IMR-90 (cell line): ENCODE measurements at places on chromosomes 7 and 10. TPM values are rescaled to one million over a fixed set of nuclear protein-coding genes. Genes with fewer than 3 reads are reported as not detected.

GRCh38 chr7:129055294-129055816 lies 444 bp upstream of the TNPO3 start:
- H3K4me1 ChIP-seq = no peaks in the 10 kb centered on the region; the same call in 1 of the 2 replicates
- H3K36me3 ChIP-seq = no peaks in the 10 kb centered on the region
- peak overlapping the region; percentile 83 for H3K4me3 ChIP-seq
- no peak for DNase-seq

The TAS2R3 gene
- 0.28 and 0.72 TPM in 2 replicates for total RNA-seq

- peak; percentile 5 for DNase-seq
- H3K27ac ChIP-seq = no peak overlapping the region
- H3K4me3 ChIP-seq = no peak overlapping the region
- no peaks in the 10 kb centered on the region; the same call in 1 of the 2 replicates for H3K27me3 ChIP-seq
- no peaks in the 10 kb centered on the region; the same call in 1 of the 2 replicates for H3K4me1 ChIP-seq
- no peaks in the 10 kb centered on the region for H3K36me3 ChIP-seq
Observed at GRCh38 chr7:47988496-47989386, 9.3 kb upstream of the HUS1 start.

- no peak overlapping the region for H3K4me3 ChIP-seq
- no peaks in the 10 kb centered on the region for H3K36me3 ChIP-seq
- H3K27me3 ChIP-seq = no peaks in the 10 kb centered on the region
- DNase-seq = no peak
- no peaks in the 10 kb centered on the region for H3K4me1 ChIP-seq
Observed at GRCh38 chr7:157515342-157516041, 178.7 kb downstream of the DNAJB6 start.

GRCh38 chr10:15595260-15595659 lies 124.5 kb downstream of the ITGA8 start:
- peaks cover 7% of the 10 kb centered on the region for H3K27me3 ChIP-seq
- no peak for DNase-seq
- no peak overlapping the region for H3K27ac ChIP-seq
- no peak overlapping the region for H3K4me3 ChIP-seq

DNA sequence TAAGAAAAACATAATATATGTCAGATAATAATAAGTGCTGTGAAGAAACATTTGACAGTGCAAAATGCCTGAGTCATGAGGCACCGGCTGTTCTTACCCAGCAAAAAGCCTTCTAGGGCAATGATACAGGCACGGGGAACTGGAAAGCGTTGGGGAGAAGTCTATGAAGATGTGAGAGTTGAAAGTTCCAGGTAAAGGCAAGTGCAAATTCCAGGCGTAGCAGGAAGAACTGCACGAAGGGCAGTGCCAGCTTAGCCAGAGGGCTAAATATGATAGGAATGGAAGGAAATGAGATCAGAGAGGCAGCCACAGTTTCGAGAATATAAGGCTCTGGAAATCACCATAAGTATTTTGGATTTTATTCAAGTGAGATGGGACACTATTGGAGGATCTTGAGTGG lies 87.0 kb downstream of the IPMK start:
- H3K4me3 ChIP-seq = no peak overlapping the region
- H3K27ac ChIP-seq = no peak overlapping the region
- no peaks in the 10 kb centered on the region for H3K27me3 ChIP-seq

DNA sequence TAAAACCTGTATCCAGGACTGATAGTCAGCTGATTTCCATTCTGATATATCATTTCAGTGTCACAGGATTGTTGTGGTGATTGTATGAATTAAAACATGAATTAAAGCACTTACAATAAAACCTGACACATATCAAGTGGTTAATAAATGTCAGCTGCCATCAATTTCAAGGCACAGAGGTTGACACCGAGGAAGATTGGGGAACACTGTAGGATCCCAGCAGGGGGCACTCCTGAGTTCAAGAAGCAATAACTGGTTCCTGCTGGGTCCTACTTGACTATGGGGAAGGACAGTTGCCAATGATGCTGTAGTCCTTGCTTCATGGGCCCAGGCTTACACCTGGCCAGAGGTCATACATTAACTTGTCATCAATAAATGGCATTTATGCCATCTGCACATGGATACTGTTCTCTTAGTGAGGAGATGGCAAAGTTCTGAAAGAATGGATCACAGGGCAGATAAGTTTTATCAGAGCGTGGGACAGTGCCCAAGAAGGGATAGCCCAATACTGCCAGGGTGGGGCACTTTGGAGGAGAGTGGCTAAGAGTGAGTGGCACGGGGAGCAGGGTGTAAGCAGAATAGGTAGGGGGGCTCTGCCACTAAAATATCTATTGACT lies 24.1 kb downstream of the FZD1 start:
- H3K4me1 ChIP-seq = peaks cover 2% of the 10 kb centered on the region
- H3K4me3 ChIP-seq = no peak overlapping the region
- DNase-seq = no peak
- H3K36me3 ChIP-seq = no peaks in the 10 kb centered on the region
- no peak overlapping the region for H3K27ac ChIP-seq
- peaks cover 5% of the 10 kb centered on the region for H3K27me3 ChIP-seq

DNA sequence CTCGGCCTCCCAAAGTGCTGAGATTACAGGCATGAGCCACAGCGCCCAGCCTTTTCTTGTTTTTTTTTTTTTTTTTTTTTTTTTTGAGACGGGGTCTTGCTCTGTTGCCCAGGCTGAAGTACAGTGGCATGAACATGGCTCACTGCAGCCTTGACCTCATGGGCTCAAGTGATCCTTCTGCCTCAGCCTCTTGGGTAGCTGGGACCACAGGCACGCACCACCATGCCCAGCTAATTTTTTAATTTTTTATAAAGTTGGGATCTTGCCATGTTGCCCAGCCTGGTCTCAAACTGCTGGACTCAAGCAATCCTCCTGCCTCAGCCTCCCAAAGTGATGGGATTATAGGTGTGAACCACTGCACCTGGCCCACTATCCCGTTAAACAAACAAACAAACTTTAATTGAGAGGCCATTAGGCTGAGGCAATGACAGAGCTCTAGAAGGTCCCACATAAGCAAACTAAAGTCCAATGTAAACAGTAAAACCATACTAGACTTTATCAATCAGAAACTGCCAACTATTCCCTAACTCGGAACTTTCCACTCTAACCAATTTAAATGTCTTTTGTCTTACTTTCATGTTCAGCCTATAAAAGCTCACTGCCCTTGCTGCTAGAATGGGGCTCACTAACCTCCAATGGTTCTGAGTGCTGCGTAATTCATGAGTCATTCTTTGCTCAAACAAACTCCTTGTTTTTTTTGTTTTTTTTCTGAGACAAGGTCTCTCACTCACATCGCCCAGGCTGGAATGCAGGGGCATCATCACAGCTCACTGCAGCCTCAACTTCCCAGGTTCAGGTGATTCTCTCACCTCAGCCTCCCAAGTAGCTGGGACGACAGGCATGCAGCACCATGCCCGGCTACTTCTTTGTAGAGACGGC lies 1.9 kb downstream of the DHX32 start:
- no peaks in the 10 kb centered on the region for H3K27me3 ChIP-seq
- DNase-seq = peak; percentile 96
- H3K27ac ChIP-seq = peak overlapping the region; percentile 62; the same call in 1 of the 2 replicates
- no peak overlapping the region for H3K4me3 ChIP-seq
- peaks cover 10% of the 10 kb centered on the region for H3K4me1 ChIP-seq
- H3K36me3 ChIP-seq = peaks cover 6% of the 10 kb centered on the region

The GNGT1 gene
- total RNA-seq = not detected in 2 replicates

DNA sequence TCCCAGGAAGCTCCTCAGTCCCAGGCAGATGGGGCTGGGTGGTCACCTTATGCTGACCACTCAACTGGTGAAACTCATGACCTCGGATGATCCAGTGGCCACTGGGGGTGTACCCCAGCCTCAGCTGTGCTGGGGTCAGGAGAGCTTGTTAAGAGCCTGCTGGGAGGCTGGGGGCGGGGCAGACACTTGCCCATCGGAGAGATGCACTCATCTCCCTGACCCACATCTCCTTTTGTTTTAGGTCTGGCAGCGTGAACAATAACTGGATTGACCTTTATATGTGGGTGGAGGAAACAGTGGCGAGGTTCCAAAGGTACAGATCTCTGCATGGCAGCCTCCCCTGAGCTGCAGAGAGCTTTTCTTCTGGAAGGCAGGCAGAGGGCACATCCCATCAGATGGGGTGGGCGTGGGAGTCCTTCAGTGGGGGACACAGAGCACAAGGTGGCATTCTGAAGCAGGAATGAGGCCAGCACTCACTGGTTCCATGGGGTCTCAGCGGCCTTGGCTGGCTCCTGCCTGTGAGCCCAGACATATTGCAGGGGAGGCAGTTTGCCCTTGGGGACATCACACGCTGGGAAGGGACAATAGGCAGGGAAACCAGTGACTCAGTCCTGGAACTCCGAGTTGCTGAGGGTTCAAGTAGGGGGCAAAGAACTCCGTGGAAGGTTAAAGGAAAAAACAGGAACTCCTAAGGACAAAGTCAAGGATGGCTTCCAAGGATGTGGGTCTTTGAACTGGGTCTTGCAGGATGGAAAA lies 5.2 kb downstream of the ANTXRL start:
- H3K36me3 ChIP-seq = no peaks in the 10 kb centered on the region
- DNase-seq = no peak
- H3K4me3 ChIP-seq = no peak overlapping the region
- no peaks in the 10 kb centered on the region for H3K4me1 ChIP-seq
- H3K27ac ChIP-seq = no peak overlapping the region

DNA sequence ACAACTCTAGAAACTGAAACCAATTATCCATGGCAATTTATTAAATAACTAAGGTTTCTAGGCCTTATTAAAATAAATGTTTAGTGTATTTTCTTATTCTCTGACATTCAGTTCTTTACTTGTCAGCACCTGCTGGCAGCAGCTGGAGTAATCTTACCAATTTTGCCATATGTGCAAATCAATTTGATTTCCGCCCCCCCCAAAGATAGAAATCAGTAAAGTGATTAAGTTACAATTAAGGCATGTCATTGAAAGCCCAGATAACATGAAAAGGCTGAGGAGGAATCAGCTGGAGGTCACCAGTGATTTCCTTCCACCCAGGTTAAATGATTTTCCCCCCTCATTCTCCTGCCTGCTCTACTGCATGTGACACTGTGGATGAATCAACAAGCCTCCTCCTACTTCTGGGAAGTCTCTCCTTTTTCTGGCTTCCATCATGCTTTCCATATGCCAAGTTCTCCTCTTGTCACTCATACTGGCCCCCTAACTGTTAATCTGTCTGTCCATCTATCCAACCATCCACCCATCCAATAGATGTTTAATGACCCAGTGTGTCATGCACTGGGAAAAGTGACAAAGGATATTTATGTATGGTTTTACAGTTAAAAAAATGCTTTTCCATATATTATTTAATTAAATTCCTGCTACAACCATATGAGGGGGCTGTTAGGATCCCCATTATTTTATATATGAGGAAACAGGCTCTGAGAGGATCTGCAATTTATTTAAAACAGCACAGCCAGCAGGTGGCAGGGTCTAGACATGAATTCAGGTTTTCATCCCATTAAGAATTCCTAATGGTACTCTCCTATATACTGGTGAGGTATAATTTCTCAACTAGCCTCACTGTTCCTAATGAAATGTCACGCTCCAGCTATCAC lies 116.5 kb downstream of the ATXN7L1 start:
- no peaks in the 10 kb centered on the region for H3K36me3 ChIP-seq
- peak overlapping the region; percentile 77; the same call in 1 of the 2 replicates for H3K27ac ChIP-seq
- H3K4me3 ChIP-seq = no peak overlapping the region

- H3K4me3 ChIP-seq = no peak overlapping the region
- no peak overlapping the region for H3K27ac ChIP-seq
- no peaks in the 10 kb centered on the region for H3K36me3 ChIP-seq
- H3K4me1 ChIP-seq = peaks cover 7% of the 10 kb centered on the region; the same call in 1 of the 2 replicates
Observed at GRCh38 chr7:142385491-142386340, 127.9 kb upstream of the PRSS58 start.

GRCh38 chr7:70856901-70857630 lies 274.9 kb upstream of the GALNT17 start:
- peak; percentile 33 for DNase-seq
- H3K27me3 ChIP-seq = no peaks in the 10 kb centered on the region
- H3K4me3 ChIP-seq = no peak overlapping the region
- no peaks in the 10 kb centered on the region for H3K4me1 ChIP-seq
- no peaks in the 10 kb centered on the region for H3K36me3 ChIP-seq

DNA sequence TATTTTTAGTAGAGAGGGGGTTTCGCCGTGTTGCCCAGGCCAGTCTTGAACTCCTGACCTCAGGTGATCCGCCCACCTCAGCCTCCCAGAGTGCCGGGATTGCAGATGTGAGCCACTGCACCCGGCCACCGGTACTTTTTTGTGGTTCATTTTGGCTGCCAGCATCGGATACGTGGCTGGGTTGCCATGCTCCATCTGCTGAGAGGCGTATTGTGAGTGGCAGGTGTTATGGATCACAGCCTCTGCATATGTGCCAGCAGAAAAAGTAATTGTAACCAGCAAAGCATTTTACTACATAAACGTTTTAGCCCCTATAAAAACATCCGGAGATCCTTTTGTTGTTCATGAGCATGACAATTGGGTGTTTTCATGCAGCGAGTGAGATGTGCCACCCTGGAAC lies 7.1 kb downstream of the FOXK1 start:
- H3K4me3 ChIP-seq = no peak overlapping the region
- no peak overlapping the region for H3K27ac ChIP-seq
- peaks cover 18% of the 10 kb centered on the region for H3K4me1 ChIP-seq
- H3K36me3 ChIP-seq = peaks cover 11% of the 10 kb centered on the region

The LAMB1 gene
- 117 TPM in 2 replicates for total RNA-seq

- DNase-seq = no peak
- H3K27me3 ChIP-seq = no peaks in the 10 kb centered on the region
- H3K4me1 ChIP-seq = peaks cover 29% of the 10 kb centered on the region
- peaks cover 12% of the 10 kb centered on the region for H3K36me3 ChIP-seq
Observed at GRCh38 chr10:119306514-119306951, 99.2 kb downstream of the GRK5 start.

The FAM25A gene
- not detected in 2 replicates for total RNA-seq

The ZNF239 gene
- total RNA-seq = 10.8 and 12.7 TPM in 2 replicates

DNA sequence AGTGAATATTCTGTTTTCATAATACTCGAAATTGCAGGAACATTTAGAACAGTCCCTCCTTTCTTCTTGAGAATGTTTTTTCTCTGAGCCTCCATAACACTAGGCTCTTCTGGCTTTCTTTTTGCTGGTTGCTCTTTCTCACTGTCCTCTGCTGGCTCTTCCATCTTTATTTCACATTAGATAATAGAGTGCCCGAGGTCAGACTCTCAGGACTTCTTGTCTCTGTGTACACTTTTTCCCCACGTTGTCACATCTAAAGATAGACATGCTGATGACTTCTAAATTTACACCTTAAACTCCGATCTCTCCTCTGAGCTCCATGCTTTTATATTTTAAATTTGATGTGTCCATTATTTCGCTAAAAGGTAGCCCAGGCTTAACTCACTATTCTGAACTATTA lies 15.4 kb upstream of the LRRN3 start:
- no peaks in the 10 kb centered on the region for H3K27me3 ChIP-seq
- no peak overlapping the region for H3K4me3 ChIP-seq
- no peaks in the 10 kb centered on the region for H3K36me3 ChIP-seq
- no peak overlapping the region for H3K27ac ChIP-seq
- peaks cover 6% of the 10 kb centered on the region for H3K4me1 ChIP-seq

The CDK1 gene
- 28.1 and 37.5 TPM in 2 replicates for total RNA-seq

The DHTKD1 gene
- total RNA-seq = 20.3 and 27.8 TPM in 2 replicates
